ENCODE measurements at places on chromosomes 16 and 17. TPM values are rescaled to one million over a fixed set of nuclear protein-coding genes. Genes with fewer than 3 reads are reported as not detected.

OTOP2 gene
- not detected for total RNA-seq

NATD1 gene
- total RNA-seq = 8.6 TPM

HOXB8 gene
- 0.32 TPM for total RNA-seq

MRC2 gene
- total RNA-seq = 57.5 TPM

TBC1D26 gene
- total RNA-seq = not detected

HSD17B1 gene
- 2.8 TPM for total RNA-seq

COPS3 gene
- total RNA-seq = 55.6 TPM

WNT3 gene
- 2.1 TPM for total RNA-seq

CBX2 gene
- total RNA-seq = 3.5 TPM

ABCA10 gene
- 5.7 TPM for total RNA-seq

ITGB4 gene
- total RNA-seq = 18.9 TPM

HS3ST2 gene
- total RNA-seq = 0.27 TPM

CNGB1 gene
- not detected for total RNA-seq

FA2H gene
- total RNA-seq = 0.31 TPM

CDH1 gene
- 0.03 TPM for total RNA-seq

CACNA1G gene
- total RNA-seq = 5.7 TPM

TMC7 gene
- total RNA-seq = 1.2 TPM

TEKT5 gene
- total RNA-seq = 0.52 TPM

DNA sequence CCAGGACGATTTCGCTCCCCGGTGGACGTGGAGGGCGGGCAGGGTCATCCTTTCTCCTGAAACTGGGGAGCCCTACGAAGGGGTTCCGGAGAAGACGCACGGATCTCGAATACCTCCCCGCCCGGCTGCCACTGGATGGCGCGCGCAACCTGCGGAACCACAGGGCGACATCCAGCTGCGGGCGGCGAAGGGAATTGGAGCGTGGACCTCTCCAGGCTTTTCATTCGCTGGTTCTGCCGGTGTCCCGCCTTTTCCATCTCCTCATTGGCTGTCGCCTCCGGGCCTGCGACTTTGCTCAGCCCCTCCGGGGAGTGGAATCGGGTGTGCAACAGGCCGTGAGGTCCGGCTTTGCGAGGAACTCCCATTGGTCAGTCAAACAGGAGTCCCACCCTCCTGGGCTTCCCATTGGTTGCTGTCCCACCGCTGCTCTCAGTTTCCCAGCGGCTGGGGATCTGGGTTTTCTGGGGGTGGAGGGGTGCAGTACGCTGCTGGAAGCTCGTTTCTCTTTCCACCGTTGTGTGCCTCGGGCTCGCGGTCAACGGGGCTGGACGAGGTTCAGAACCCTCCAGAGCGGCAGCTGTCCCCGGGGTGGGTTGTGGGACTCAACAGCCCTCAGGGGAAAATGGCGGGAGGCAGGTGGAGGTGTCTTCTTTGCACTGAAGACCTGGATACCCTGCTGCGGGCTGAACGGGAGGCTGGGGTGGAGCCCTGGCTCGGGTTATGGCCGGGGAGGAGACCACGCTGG, 14.5 kb downstream of the OR1D5 start:
- DNase-seq = peak; percentile 96

DNA sequence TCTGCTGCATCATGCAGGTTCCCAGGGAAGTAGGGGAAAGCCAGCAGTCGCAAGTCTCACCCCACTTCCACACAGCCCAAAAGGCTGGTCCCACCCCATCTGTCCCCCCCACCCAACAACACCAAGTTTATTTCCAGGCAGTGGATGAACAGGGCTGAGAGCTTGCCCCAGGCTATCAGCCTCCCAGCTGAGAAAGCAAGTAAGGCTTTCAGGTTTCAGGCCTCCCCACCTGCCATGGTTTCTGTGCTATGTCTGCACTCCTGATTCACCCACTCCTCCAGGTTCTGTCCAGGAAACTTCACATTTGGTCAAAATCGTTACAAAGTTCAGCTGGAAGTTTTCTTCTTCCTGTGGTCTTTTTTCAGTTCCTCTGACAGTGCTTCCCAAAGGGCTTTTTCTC, 97.5 kb upstream of the HS3ST3A1 start:
- DNase-seq = no peak

DNA sequence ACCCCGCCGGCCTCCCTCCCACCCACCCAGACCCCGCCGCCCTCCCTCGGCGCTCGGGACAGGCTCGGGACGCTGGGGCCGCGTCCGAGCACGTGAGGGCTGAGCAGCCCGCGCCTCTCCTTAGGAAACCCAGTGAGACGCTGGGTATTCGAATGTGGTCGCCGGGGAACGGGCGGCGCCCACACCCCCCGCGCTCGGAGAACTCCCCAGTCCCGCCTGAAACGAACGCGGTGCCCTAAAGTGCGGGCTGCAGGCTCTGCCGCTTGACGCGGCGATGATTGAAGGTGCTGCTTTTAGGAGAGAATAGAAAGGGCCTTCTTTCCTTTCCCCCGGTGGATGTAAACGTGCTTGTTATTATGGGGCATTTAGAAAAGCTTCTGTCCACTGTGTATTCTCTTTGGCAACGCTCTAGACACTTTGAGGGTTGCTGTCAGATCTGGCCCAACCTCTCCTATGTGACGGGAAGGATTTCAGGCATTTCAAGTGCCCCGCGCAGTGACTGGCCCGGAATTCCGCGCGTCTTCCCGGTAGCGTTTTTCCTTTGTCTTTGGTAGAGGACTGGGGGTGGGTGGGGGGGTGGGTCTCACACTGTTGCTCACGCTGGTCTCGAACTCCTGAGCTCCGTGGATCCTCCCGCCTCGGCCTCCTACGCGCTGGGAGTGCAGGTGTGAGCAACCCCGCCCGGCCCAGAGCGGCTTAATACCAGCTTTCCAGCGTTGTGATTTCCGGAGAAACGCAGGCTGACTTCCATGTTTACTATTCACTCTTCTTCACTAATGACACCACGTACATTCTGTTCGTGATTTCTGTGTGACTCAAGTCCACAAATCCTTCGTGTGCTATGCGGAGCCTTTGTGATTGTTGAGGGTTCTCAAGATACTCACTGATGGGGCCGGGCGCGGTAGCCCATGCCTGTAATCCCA, 21.8 kb upstream of the FOXK2 start:
- peak; percentile 49 for DNase-seq

GRCh38 chr16:561957-562938, 2.1 kb downstream of the PRR35 start:
- no peak for DNase-seq

GRCh38 chr16:47928008-47928407, 227.8 kb downstream of the ABCC12 start:
- DNase-seq = no peak

- DNase-seq = no peak
These were observed 302.9 kb downstream of the SOX9 start for GRCh38 chr17:72423718-72424117.

DNA sequence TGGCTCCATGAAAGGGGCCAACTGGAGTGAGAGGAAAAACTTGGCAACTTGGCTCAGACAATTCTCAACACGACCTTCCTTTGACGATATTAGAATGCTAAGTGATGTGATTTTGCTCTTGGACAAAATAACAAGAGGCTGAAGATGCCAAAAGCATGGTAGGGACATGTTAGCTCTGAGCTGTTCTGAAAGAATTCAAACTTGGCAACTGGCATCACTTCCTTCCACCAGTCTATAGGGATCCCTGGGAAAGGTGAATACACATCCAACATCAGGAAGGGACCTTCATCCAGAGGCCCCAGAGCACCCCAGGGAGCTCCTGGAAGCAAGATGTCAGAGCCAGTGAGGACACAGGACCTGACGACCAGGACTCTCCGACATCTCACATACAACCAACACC, 4.3 kb downstream of the KRT37 start:
- no peak for DNase-seq

DNA sequence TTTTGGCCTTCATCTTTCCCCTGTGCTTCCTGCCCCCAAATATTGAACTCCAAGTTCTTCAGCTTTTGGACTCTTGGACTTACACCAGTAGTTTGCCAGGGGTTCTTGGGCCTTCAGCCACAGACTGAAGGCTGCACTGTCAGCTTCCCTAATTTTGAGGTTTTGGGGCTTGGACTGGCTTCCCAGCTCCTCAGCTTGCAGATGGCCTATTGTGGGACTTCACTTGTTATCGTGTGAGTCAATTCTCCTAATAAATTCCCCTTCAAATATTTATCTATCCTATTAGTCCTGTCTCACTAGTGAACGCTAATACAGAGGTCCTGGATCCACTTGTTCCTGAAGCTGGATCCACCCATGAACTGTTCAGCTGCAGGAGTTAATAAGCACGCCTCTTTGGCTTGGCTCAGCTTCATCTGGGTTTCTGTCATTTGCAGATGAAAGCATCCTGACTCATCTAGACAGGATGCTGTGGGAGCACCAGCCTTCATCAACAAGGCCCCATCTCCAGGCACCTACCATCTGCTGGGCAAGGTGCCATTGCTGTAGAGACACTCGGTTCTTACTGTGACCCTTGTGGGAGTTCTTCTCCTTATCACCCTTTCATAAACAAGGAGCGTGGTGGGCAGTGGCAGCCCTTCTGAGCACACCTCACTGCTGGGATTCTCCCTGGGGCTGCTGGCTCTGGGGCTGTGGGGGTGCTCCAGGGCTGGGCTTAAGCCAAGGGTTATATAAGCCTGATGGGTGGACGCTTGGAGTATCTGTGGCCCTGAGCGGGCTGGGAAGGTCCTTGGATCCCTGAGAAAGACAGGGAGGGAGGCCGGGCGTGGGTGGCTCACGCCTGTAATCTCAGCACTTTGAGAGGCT, 23.1 kb downstream of the LAT start:
- no peak for DNase-seq

- DNase-seq = peak; percentile 90
These were observed 5.4 kb downstream of the PGS1 start for GRCh38 chr17:78383725-78384471.

DNA sequence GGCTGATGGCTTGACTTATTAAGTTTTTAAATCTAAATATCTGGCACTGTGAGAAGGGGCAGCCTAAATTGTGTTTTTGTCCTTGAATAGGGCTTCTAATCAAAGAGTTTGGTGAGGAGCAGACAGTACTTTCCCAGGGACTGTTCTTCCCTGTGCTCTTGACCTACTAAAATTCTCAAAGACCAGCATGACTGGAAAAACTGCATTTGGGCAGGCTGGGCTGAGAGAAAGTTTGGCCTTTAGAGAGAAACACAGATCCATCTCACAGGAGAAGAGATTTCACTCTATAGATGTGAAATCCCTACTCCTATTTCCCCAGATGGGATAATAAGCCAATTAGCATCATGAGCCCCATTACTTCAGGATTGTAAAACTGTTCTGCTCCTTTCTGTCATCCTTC, 7.3 kb downstream of the PCTP start:
- no peak for DNase-seq

DNA sequence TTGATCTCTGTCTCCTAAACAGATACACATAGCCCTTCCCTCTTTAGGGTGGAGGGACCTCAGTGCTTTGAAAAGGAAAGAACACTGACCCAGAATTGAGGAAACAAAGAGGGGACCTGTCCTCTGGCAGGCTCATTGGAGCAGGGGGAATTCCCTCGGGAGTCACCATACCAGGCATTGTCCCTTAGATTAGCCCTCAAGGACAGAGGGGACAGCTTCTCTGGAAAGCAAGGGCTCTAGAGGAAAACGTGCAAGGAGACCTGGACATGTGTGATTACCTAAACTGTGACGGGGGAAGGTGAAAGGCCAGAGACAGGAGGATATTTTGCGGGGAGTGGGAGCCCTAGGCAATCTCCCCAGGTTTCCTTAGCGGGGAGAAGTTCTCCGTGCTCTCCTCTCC, 7.6 kb upstream of the FZD2 start:
- no peak for DNase-seq

GRCh38 chr16:78909226-78909625, 691.3 kb downstream of the MAF start:
- DNase-seq = no peak

- peak; percentile 70 for DNase-seq
These were observed 5.7 kb downstream of the ZNF319 start for GRCh38 chr16:57994778-57995177.

DNA sequence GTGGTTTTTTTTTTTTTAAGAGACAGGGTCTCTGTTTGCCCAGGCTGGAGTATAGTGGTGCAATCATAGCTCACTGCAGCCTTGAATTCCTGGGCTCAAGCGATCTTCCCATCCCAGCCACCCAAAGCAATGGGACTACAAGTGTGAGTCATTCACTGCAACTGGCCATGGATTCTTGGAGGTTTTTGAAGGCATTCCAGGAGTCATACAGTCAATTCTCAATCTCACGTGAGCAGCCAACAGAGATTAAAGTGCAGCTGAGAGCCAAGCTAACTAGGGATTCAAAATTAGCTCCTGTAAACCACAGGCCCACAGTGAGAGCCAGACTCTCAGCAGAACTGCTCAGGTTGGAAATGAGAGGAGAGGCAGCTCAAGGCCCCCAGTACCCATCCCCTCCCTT, 30.2 kb downstream of the XPO6 start:
- no peak for DNase-seq

DNA sequence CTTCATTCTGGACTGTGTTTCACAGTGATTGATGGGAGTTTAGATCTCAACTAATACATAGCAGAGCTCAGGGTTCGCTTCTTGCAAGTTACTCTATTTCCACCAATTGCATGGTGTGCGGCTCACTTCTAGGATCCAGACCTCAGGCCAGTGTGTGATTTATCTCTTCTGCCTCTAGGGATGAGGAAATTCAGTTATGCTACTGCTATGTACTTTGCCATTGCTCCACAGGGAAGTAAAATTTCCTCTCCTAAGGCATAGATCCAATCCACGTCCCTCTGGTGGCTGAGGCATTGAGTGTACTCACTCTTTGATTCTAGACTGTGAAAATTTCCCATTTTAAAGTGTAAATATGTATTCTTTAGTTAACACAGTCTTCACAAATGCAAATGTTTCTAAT, 214.1 kb downstream of the HS3ST3B1 start:
- DNase-seq = no peak

- DNase-seq = no peak
These were observed 377.2 kb downstream of the WWOX start for GRCh38 chr16:78476615-78477014.

GRCh38 chr17:76419576-76420260, 33.2 kb downstream of the UBE2O start:
- no peak for DNase-seq

GRCh38 chr17:70848785-70849184, 679.5 kb downstream of the KCNJ2 start:
- no peak for DNase-seq

- no peak for DNase-seq
These were observed 53.7 kb downstream of the SF3B3 start for GRCh38 chr16:70577256-70577698.

- no peak for DNase-seq
These were observed 392.2 kb downstream of the NPIPA8 start for GRCh38 chr16:17944345-17944744.

GRCh38 chr17:49817993-49818392, 29.5 kb downstream of the KAT7 start:
- DNase-seq = no peak

GRCh38 chr16:54921206-54921824, 9.3 kb upstream of the IRX5 start:
- DNase-seq = no peak
